CD4-positive, alpha-beta memory T cell (primary cell): ENCODE measurements at places on chromosomes 13 and 19. TPM values are rescaled to one million over a fixed set of nuclear protein-coding genes. Genes with fewer than 3 reads are reported as not detected.
A peak's percentile ranks its signal among the peaks of the same experiment; 100 is the strongest.

CNOT3 gene
- 82.3 TPM for total RNA-seq

TTYH1 gene
- not detected for total RNA-seq

CACNA1A gene
- total RNA-seq, result 0.35 TPM

FAM98C gene
- 53.1 TPM for total RNA-seq

PEG3 gene
- not detected for total RNA-seq

DNA sequence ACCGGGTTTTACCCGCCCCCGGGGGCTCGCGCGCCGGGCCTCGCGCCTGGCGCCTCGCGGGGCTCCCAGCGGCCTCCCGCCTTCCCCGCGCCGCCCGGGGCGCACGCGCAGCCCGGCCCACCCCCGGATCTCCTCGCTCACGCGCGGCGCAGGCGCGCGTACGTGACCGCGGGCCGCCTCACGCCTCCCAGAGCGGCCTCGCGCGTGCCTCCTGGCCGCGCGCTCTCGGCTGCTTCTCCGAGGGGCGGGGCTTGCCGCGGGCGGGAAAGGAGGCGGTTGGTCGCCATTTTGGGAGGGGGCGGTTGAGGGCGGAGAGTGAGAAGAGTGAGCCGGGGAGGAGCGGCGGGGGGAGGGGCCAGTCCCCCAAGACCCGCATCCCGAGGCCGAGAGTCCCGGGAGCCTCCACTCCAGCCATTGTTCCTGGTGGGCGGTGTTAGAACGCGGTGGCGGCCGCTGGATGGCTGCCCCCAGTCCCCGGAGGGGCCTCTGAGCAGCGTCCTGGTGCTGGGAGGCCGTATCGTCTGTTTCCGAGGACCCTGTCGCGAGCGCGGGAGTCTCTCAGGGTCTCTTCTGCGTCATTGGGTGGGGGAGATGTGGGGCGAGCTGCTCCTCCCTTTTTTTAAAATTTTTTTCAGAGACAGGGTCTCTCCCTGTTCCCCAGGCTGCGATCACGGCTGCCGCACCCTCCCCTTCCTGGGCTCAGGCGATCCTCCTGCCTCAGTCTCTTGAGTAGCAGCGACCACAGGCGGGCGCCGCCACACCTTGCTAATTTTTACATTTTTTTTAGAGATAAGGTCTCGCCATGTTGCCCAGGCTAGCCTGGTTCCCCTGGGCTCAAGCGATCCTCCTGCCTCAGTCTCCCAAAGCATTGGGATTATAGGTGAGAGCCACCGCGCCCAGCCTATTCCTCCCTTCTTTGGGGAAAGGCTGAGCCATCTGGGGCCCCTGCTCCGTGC is at the start of gene ZNF541:
Gene ZNF541 (minus strand): TSS at position 78 of the 956 bp plus-strand sequence. CDS start 17,292 bp downstream, outside the sequence.
- no peaks in the 10 kb centered on the region for H3K36me3 ChIP-seq
- no peaks in the 10 kb centered on the region for H3K27me3 ChIP-seq
- DNase-seq, result peak; percentile 88

GRCh38 chr19:11166281-11167142 is 10.9 kb upstream of the SPC24 start:
- no peak for DNase-seq
- H3K36me3 ChIP-seq, result no peaks in the 10 kb centered on the region
- no peaks in the 10 kb centered on the region for H3K27me3 ChIP-seq
- no peak overlapping the region for H3K27ac ChIP-seq
- no peaks in the 10 kb centered on the region for H3K4me1 ChIP-seq

DNA sequence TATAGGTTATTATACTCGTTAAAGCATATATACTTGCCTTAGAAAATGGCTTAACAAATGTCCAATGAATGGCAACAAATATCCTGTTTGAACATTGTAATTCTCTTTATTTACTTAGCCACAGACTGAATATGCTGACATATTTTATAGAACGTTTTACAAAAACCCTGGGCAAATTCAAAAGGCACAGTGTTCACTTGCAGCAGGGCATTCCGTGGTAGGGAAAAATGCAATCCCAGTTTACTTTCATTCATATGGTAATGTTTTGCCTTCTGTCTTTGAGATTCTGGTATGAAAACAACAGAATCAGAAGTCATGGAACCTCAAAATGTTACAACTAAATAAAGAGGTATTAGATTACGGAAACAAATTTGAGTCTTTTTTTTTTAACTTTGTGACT is 56.2 kb upstream of the MYCBP2 start:
- no peak overlapping the region for H3K4me3 ChIP-seq
- H3K27me3 ChIP-seq, result no peaks in the 10 kb centered on the region
- no peaks in the 10 kb centered on the region for H3K4me1 ChIP-seq
- no peak overlapping the region for H3K27ac ChIP-seq
- no peaks in the 10 kb centered on the region for H3K36me3 ChIP-seq

GRCh38 chr13:98447881-98448641 is 128.8 kb downstream of the STK24 start:
- H3K27me3 ChIP-seq, result no peaks in the 10 kb centered on the region
- no peak overlapping the region for H3K4me3 ChIP-seq
- no peak overlapping the region for H3K27ac ChIP-seq
- H3K36me3 ChIP-seq, result peaks cover 20% of the 10 kb centered on the region
- peaks cover 31% of the 10 kb centered on the region for H3K4me1 ChIP-seq

DNA sequence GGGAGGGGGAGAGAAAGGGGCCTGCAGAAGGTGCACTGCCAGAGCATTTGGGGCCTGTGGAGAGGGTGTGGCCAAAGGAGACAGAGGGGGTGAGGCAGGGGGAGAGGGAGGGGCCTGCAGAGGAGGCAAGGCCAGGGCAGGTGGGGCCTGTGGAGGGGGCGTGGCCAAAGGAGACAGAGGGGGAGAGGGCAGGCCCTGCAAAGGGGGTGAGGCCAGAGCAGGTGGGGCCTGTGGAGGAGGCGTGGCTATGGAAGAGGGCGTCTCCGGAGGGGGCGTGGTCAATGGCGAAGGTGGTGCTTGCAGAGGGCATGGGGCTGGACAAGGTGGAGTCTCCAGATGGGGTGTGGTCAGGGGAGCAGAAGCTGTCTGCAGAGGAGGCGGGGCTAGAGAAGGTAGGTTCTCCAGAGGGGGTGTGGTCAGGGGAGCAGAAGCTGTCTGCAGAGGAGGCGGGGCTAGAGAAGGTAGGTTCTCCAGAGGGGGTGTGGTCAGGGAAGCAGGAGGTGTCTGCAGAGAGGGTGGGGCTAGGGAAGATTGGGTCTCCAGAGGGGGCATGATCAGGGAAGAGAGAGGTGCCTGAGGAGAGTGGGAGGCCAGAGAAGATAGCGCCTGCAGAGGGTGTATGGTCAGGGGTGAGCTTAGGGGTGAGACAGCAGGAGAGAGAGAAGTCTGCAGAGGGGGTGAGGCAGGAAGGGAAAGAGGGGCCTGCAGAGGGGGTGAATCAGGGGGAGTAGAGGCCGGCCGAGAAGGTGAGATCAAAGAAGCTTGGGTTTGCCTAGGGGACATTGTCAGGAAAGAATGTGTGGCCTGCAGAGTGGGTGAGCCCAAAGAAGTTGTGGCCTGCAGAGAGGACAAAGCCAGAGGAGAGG is 3.4 kb downstream of the PRR36 start:
- no peaks in the 10 kb centered on the region for H3K36me3 ChIP-seq
- DNase-seq, result peak; percentile 59
- H3K27ac ChIP-seq, result no peak overlapping the region
- no peak overlapping the region for H3K4me3 ChIP-seq
